ENCODE measurements at places on chromosomes 2 and 18.

GRCh38 chr2:55887901-55888624 lies 35.5 kb downstream of the EFEMP1 start:
- DNase-seq, result no peak

GRCh38 chr2:119864318-119864717 lies 104.6 kb downstream of the PTPN4 start:
- no peak for DNase-seq

DNA sequence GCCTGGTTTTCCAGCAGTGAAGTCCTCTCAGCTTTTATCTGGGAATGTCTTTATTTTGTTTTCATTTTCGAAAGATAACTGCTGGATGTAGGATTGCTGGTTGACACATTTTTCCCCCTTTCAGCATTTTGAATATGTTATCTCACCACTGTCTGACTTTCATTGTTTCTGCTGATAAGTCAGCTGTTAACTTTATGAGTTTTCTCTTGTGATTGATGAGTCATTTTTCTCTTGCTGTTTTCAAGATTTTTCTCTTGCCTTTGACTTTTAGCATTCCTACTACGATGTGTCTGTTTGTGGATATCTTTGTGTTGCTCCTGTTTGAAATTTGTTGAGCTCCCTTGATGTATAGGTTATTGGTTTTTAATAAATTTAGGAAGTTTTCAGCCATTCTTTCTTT lies 85.5 kb downstream of the AGPS start:
- no peak for DNase-seq

DNA sequence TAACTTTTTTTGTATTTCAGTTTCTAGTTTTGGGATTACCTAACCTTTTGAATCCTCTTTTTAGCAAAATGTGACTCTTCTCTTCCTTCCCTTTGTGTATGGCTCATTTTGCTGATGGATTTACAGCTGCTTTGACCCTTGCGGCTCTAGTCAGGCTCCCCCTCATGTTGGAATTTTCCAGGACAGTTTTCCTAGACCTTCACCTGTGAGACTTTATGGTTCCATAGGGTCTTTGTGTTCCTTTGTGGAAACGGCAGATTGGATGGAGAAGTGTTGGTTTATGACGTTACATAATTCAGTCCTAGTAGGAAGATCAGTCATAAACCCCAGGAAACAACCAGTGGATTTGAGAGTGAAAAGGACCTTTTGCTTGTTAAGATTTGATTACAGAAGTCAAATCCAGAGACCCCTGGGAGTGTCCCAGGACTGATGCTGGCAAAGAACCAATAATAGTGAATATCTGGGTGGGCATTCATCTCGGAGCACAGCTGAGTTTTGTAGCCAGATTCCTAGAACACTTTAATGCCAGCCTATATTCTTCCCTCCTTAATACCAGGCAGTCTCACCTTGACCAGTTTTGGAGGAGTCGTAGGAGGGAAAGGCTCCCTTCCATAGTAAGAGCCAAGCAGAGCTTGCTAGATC lies 42.7 kb downstream of the SOCS6 start:
- no peak for DNase-seq

GRCh38 chr2:55150834-55151233 lies 81.3 kb downstream of the CLHC1 start:
- DNase-seq, result no peak

DNA sequence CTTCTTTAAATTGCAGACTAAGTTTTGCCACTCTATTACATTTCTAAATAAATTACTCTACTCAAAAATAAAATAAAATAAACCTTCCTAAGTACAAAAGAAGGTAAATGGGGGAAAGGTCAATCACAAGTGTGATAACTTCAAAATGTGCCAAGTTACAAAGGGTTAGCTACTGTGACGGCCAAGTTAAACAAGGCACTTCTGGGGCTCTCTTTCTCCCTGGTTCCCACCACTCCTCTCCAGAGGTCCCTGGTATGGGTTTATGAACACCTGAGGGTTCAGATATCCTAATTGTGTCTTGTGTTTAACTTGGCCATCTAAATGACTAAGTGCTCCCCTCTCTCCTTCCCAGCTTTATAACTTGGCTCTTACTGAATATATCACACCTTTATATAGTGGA lies 5.4 kb downstream of the ZNF521 start:
- DNase-seq, result no peak

DNA sequence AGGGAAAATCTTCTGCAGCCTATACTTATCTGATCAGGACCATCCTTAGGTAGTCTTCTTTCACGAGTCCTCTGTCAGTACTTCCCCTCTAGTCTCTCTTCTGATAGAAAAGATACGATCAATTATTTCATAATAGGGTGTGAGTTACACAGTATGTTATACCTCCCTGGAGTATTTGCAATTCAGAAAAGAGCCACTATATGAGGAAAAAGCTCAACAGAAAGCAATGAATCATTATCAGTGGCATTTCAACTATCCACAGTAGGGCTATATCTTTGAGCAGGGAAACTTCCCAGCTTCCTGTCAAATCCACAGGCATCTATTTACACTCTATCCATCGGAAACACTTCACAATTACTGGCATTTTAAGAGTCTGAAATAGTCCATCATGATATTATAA lies 105.3 kb upstream of the ACVR2A start:
- DNase-seq, result no peak

DNA sequence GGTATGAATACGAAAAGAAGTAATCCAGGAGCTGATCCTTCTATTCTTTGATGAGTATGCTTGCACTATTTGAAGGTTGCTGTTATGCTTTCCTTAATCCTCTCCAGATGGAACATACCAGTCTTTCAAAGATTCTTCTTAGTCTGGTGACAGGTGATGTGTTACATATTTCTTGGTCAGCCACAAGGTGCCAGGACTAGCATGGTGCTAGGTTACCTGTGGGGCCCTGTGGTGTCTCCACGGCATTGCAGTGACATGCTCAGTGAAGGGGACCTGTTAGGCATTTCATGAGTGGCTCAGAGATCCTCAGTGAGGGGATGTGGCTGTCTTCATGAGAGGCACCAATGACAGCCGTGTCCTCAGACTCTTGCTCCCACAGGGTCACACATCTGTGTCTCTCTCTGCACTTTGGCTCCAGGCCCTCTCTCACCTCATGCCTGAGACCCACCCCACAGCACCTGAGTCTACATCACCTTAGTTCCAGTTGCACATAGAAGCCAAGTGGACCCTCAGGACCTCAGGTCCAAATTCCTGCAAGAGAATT lies 13.1 kb upstream of the RAB31 start:
- DNase-seq, result no peak

DNA sequence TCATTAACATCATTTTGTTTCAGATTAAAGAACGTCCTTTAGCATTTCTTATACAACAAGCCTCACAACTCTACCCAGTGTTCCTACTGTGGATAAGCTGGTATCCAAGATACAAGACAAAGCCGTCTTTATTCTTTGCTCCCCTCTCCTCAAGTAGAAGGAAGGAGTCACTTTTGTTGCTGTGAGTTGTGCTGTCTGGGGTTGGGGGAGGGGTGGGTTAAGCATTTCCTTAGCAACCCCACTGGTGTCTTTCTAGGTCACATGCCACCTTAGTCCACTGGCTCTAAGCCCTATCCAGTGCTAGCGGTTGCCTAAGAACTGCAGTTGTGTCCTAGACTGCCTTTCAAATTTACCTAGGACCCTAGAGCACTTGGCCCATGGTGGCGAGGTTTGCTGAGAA lies 155.6 kb upstream of the PIEZO2 start:
- no peak for DNase-seq

DNA sequence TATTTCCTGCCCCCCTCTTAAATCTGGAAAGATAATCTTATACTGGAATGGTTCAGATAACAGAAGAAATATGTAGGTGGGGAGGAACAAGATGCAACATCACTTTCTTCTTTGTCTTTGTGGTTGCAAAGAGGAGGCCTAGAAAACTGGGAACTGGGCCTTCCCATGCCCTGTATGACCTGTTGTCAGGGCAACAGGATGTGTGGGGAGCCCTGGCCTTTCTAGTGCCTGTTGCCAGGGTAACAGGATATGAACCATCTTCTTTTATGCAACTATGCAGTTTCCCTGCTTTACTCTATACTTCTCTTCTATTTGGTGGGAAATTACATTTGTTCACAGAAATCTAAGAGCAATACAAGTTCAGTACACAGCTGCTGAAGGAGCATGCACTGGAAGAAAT lies 79.8 kb upstream of the PDE1A start:
- no peak for DNase-seq

GRCh38 chr2:14678761-14679160 lies 46.2 kb downstream of the LRATD1 start:
- DNase-seq, result no peak

DNA sequence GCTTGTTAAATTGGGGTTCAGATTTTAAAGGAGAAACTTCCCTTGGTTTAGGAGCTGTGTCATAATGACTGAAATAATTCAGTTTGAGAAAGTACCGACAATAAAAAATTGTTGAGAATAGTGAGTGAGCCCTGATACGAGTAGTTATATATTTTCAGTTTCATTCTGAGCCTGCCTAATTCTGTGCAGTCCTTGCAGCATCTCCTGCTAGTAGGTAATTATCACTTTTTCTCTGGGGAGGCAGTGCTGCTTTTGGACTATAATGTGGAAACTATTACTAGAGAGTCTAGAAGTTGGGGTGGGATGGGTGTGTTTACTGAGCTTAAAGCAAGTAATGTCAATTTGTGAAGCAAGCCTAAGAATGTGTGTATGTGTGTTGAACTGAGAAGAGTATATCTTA lies 21.7 kb downstream of the ZNF638 start:
- no peak for DNase-seq

DNA sequence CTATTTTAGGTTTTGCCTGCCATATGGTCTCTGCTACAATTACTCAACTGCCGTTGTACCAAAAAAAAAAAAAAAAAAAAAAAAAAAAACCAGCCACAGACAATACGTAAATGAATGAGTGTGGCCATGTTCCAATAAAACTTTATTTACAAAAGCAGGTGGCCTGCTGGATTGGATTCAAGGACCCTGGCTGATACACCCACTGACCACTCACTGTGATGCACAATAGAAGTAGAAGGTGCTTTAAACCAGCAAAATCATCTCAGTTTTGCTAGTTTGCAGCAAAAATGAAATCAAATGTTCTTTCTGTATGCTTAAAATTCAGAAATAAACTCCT lies 137.4 kb downstream of the AKAIN1 start:
- DNase-seq, result no peak

GRCh38 chr18:79413025-79413424 lies 17.3 kb downstream of the NFATC1 start:
- DNase-seq, result no peak

GRCh38 chr2:186617148-186617547 lies 27.3 kb downstream of the ITGAV start:
- no peak for DNase-seq

GRCh38 chr2:98356729-98357128 lies 10.5 kb downstream of the CNGA3 start:
- no peak for DNase-seq

DNA sequence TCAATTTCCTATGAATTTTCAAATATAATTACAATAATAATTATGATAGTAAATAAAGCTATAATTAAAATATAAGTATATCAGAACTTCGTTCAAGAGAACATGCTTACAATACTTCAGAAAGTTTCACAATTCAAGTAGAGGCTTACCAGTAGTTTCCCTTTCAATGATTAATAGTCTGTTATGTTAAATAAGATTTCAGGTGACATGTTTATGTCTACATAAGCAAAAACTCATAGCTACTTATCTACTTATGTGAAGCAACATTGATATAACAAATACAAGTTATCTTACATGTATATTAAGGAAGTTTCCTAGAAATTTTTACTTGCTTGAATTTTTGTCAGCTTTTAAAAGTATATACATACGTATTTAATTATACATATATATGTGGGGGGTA lies 4.5 kb upstream of the COL3A1 start:
- DNase-seq, result no peak

GRCh38 chr2:164710837-164711765 lies 89.8 kb upstream of the GRB14 start:
- DNase-seq, result no peak

DNA sequence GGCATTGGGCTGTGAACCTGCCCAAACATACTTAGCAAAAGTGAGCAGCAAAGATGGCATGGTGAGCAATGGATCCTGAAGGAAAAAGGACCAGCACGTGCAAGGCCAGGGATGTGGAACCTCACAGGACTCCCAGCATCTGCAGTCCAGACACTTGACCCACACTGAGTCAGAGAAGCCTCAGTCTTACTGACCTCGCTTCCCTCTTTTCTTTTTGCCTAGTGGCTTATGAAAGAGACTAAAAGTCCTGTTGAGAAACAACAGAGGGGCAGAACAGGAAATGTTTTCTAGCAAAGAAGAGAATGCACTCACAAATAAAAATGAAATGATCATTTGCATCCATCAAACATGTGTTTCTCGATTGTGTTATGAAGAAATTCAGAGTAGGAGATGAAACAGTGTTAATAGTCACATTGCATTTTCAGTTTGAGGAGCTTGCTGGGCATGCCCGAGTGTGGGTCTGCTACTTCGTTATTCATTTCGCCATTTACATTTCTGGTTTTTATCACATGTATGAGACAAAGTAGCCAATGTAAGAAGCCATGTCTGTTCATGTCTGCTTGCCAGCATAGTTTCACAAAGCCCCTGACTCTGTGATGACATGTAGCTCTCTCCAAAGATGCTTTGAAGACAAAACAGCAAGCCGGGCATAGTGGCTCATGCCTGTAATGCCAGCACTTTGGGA lies 118.4 kb downstream of the INO80D start:
- DNase-seq, result no peak

- no peak for DNase-seq
Measured at GRCh38 chr2:115165529-115166109, 723.2 kb downstream of the DPP10 start.

DNA sequence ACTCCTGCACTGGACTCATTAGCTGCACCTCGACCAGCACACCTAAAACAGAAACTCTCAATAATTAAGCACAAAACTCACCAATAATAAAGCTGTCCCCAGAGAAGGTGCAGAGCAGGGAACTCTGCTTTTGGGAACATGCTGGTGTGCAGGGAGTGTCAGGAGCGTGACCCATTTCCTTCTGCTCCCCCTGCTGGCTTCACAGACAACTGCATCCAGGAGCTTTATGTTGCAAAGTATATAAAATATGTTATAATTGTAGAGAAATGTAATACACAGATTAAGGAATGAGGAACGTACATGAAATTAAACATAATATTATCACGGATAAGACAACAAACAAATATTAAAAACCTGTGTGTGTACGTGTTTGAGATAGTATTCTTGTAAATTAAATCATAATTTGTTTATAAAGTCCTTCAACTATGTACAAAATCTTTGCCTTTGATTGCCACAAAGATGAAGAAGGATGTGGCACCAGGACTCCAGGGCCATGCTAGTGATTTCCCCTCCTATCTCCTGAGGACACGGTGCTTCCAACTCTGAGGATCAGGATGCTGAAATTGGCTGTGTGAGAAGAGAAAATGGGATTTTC lies 68.6 kb upstream of the MAL start:
- DNase-seq, result peak; percentile 41

DNA sequence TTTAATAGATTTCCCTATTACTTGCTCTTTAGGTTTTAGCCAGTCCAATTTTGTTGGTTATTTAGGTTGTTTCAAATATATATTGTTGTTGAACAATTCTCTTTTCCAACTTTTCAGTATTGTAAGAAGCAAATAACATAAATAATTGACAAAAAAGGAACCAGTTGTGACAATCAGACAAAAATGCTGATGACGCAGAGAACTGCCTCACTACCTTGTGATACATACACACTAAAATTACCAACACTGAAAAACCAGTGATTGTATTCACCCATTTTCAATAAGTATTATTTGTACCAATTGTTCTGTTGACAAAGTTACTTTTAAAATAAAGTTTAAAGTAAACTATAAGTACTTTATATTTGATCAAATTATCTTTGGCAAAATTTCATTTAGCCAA lies 43.1 kb upstream of the NABP1 start:
- DNase-seq, result no peak

Measured in activated naive CD4-positive, alpha-beta T cell treated with Interleukin-2 at 50 U/mL for 16 hours (primary cell).